NCI-H524 treated with DMSO at 0.1 percent for 48 hours (cell line): ENCODE measurements at places on chromosomes 7 and 10.

DNA sequence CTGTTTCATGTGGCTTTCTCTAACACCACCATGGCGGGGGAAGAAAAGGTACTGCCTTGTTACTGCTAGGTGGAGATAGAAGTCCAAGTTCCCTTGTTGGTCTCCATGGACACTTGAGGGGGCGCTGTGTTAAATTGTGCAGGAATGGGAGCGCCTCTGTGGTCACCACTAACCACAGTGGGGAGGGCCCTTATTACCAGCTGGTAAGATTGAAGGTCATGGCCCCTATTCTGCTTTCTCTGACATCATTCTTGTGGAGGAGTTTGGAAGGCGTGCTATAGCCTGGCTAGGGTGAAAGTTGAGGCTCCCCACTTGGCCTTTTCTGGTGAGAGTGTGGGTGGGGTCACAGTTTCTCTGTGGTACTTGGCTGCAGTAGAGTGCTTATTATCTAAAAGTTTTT is 14.9 kb upstream of the MXI1 start:
- no peak for DNase-seq

DNA sequence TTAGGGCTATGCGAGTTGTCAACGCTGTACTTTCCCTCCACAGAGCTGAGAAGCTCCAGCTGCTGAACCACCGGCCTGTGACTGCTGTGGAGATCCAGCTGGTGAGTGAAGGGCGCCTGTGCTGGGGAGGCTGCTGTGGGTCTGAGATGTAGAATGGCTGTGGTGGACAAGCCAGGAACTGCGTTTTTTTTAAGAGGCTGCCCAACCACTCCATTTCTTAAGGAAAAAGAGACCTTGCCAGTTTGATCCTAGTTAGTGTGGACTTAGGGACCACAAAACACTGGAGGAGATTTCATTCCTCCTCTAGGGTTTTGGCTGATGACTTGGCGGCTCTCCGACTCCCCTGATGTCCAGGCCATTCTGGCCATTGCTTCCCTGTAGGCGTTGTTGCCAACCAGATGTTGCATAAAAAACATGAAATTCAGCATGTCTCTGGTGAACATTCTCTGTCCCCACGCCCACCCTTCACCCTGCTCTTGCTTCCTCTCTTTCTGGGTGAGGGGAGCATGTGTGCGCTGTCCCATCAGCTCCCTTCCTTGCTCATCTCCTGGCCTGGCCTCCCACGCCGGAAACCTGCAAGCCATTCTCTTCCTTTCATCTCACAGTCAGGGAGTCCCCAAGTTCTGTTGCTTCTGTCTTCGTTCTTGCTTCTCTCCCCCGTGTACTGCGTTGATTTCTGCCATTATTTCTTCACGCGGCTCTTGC is 30.9 kb downstream of the CRCP start:
- no peak for DNase-seq

- DNase-seq: no peak
Observed at GRCh38 chr10:31586723-31587638, 268.0 kb downstream of the ZEB1 start.

- no peak for DNase-seq
Observed at GRCh38 chr10:30422151-30422695, 11.8 kb upstream of the MAP3K8 start.

GRCh38 chr7:106165337-106165736 is 53.2 kb upstream of the SYPL1 start:
- peak; percentile 27 for DNase-seq
